ENCODE measurements at places on chromosomes 2 and 18.

DNA sequence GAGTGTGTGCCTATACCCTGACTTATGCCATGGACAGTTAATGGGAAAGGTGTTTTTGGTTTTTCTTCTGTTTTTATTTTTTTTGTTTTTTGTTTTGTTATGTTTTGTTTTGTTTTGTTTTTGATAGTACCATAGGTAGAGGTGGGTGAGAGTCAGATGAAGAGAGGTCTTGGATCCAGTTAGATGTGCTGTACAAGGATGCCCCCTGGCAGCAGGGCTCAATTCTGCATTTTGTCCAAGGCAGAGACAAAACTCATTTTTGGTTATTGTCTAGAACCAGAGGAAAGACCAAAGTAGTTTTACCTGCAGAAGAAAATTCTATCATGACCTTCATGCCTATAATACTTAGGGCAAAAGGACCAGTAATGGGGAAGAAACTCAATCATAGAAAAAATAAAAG lies 48.5 kb downstream of the SLC5A7 start:
- no peak for DNase-seq

- peak; percentile 84 for DNase-seq
Observed at GRCh38 chr2:9378433-9379390, 44.6 kb downstream of the ITGB1BP1 start.

DNA sequence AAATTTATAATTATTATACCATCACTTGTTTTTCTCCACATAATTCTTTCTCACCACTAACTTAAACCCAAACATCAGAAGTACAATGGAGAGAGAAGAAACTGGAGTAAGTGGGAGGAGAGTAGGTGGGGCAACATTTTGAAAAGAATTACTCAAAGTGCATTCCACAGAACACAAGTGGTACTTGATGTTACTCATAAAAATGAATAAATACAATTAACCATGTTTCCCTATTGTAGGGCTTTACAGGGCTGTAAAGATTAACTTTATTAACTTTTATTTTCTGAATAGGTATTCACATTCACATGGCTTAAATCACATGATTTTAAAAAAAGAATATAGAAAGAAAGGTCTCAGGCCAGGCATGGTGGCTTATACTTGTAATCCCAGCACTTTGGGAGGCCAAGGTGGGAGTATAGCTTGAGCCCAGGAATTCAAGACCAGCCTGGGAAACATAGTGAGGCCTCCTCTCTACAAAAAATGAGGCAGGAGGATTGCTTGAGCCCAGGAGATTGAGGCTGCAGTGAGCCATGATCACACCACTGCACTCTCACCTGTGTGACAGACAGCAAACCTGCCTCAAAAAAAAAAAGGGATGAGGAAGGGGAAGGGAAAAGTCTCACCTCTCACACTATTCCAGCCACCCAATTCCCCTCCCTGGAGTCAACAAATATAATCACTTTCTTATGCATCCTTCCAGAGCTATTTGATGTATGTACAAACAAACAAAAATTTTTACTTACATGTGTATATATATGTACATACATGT lies 47.1 kb downstream of the KCNG3 start:
- DNase-seq: no peak

GRCh38 chr2:233252227-233252626 lies 754 bp downstream of the ATG16L1 start:
- DNase-seq: no peak

- DNase-seq: peak; percentile 55
Observed at GRCh38 chr2:201858281-201859184, 52.2 kb downstream of the CDK15 start.

GRCh38 chr2:173959909-173960308 lies 5.3 kb downstream of the SP3 start:
- no peak for DNase-seq

DNA sequence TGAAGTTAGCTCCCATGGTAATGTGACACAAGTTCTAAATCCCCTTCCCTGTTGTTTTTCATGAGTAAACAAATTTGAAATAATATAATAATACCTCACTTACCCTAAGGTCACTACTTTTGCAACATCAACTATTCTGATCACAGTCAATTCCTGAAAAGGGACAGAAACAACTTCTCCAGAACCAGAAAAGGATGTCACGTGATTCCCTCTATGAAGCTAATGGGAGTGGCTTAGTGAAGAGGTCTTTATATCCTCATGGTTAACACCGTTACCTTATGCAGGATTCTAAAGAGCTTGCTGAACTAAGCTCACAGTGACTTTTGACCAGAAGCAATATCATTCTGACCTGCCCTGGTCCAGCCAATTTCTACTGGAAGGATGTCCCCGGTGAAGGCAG lies 51.6 kb downstream of the DOCK10 start:
- no peak for DNase-seq

GRCh38 chr2:68692511-68692910 lies 42.1 kb upstream of the ARHGAP25 start:
- DNase-seq: no peak

GRCh38 chr2:46811379-46812310 lies 104.0 kb downstream of the MCFD2 start:
- DNase-seq: no peak

DNA sequence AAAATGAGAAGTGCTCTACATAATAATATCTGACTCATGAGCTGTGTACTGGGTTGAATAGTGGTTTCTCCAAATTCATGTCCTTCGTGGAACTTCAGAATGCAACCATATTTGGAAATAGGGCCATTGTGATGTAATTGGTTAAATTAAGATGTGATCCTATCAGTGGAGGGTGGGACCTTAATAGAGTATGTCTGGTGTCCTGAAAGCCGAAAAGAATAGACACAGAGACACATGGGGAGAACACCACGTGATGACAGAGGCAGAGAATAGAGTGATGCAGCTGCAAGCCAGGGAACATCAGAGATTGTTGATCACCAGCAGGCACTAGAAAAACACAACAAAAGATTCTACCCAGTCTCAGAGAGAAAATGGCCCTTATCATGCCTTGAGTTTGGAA lies 310.1 kb downstream of the EXOC6B start:
- no peak for DNase-seq

DNA sequence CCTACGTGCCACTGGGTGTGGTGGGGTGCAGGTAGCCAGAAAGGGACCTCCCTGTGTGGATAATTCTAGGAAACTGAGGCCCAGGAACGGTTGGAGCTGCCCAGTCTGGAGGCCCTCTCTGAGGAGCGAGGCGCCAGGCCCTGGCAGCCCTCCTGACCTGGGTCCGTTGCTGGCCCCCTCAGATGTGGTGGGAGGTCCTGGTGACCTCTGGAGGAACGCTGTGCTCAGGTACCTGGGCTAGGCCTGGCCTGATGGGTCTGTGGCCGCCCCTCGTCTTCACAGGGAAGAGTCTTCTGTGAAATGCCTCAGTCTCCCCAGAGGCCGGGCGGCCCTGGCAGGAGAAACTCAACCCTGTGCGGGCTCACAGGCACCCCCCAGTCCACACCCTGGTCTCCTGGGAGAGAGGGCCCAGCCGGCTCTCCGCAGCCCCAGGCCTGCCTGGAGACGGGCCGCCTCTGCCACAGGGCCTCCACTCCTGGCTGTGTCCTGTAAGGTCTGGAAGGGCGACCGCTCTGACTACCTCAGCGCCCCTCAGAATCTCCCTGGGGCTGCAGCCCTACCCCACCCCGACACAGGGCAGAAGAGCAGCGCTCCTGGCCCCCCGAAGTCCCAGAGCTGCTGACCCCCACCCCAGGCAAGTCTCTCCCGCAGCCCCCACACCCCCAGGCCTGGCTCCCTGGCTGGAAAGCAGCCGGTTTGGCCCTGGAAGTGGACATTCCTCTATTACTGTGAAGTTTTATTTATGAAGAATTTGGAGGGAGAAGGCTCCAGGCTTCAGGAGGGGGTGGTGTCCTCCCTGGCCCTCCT lies 3.7 kb downstream of the B3GNT7 start:
- no peak for DNase-seq

- DNase-seq: no peak
Observed at GRCh38 chr18:23227726-23228070, 92.4 kb downstream of the CABLES1 start.

- DNase-seq: no peak
Observed at GRCh38 chr2:207724113-207724512, 12.7 kb downstream of the CCNYL1 start.

DNA sequence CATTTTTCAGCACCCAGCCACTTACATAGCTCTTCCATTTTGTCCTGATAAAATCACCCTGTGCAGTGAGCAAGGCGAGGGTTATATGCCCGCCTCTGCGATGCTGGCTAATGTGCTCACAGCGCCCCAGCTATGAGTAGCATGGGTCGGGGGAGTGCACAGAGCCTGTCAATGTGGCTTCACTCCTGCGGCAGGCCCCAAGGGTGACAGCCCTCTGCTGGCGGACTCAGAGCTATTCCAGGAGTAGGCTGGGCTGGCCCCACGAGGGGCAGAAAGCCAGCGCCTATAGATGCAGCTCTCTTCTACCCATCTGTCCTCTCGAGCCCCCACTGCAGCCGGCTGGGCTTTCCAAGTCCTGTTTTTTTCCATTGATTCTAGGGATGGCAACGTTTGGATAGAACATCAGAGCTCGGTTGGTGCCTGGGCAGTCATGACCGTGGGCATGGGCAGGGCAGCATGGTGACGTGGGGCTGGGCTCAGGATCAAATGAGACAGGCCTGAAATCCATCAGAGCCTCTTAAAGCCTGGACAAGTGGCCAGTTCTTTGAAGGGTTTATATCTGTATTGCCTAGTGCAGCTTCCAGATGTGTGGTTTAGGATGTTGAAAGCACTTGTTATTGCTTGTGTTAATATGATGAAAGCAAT lies 134.7 kb downstream of the MCFD2 start:
- DNase-seq: no peak

- DNase-seq: peak; percentile 26
Observed at GRCh38 chr2:8169443-8169842, 512.4 kb upstream of the ID2 start.

DNA sequence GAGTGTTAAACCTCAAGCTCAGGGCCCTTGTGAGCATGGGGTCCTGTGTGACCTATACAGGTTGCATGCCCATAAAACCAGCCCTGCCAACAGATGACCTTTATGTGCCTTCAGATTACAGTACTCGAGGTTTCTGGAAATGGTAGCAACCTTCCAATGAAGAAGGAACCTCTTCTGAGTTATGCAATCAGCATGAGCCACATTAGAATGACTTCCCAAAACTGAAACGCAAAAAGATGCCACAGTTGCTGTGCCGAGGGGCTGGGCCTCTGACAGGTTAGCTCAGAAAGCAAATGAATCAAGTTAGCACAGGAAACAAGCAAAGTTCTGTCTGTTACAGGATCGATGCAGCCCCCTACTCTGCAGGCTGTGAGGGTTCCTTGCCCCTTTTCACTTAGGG lies 37.7 kb downstream of the TGFA start:
- DNase-seq: no peak

- DNase-seq: no peak
Observed at GRCh38 chr2:35963357-35963756, 392.2 kb upstream of the CRIM1 start.
